ENCODE measurements at places on chromosomes 1 and 21.

- no peak for DNase-seq
Observed at GRCh38 chr1:25715888-25716287, 84.1 kb upstream of the SELENON start.

DNA sequence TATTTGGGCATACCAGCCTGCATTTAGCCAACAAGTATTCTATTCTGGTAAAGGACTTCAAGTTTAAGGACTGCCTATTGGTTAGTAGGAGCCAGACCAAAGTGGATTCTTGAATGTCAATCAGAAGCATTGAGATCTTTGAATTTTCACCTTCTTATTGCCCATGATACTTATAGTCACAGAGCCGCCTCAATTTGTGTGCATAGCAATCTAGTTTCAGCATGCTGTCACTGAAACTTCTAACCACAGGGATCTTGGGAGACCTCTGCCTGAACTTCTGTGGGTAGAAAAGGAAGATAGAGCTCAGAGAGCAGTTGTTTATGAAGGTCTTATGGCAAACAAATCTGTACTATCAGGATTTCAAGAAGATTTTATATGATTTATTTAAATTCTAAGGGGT lies 501.4 kb upstream of the USP24 start:
- no peak for DNase-seq

- no peak for DNase-seq
Observed at GRCh38 chr1:215018555-215018954, 64.0 kb upstream of the KCNK2 start.

DNA sequence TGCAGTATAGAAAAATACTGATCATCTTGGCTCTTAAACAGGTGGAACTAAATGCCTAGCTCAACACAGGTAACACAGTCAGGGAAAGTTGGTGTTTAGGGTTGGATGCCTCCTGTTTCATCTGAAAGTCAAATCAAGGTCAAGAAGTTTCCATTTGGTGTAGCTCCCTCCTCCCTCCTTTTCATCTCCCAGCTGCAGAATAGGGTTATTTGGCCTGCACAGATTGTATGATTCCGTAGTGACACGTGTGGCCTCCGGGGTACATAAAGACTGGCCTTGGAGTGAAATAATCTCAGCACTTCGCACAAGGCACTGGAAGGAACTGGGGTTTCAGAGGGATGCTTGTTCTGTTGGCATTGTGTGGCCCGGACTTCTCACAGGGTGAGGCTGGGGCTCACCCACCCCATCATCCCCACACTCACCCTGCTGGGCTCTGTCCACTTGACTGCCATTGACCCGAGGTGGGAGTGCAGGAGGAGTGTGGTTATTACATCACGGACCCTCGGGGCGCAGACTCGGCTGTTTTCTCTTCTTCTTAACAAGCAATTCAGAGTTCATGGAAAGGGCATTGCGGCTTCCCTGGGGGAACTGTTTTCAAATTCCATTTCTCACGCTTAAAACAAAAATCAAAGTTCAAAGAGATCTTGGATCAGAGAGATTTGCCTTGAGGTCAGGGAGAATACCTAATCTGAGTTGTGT lies 18.4 kb downstream of the IGSF5 start:
- DNase-seq = no peak

- DNase-seq = no peak
Observed at GRCh38 chr1:90154711-90155110, 159.8 kb downstream of the ZNF326 start.

DNA sequence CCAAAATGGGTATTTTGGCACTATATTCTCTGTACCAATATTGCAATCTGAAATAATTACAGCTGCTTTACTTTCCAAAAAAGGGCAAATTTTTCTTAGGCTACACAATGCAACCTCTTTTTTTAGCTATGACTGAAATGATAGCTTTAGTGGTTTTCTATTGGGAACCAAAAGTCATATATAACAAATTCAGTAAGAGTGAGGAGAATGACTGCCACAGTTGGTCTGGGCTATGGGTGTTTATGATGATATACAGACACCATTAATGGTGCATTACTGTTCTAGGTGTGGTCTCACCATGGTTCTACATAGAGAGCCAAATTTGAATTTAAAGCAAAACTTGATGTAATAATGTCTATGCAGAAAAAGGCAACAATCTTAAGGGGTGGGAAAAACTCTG lies 72.3 kb upstream of the PTBP2 start:
- DNase-seq = no peak

DNA sequence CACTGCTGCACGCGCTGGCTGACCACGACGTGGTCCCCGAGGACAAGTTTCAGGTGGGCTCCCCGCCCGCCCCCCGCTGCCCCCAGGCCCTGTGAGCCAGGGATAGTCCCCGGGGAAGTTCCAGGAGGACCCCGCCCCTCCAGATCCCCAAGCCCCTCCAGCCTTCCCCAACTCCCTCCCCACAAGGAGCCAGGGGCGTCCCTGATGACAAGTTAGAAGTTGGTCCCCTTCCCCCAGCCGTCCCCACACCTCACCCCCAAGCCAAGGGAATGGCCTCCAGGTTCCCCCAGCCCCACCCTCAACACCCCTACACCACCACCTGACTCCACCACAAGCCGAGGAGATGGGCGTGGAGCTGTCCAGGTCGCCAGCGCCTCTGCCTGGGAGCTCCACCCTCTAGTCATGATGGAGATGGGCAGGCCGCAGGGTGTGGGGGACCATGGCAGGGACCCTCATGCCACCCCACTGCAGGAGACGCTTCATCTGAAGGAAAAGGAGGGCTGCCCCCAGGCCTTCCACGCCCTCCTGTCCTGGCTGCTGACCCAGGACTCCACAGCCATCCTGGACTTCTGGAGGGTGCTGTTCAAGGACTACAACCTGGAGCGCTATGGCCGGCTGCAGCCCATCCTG lies 525 bp downstream of the AIRE start:
- no peak for DNase-seq

GRCh38 chr21:34029743-34030528 lies 43.4 kb upstream of the MRPS6 start:
- DNase-seq = peak; percentile 17

DNA sequence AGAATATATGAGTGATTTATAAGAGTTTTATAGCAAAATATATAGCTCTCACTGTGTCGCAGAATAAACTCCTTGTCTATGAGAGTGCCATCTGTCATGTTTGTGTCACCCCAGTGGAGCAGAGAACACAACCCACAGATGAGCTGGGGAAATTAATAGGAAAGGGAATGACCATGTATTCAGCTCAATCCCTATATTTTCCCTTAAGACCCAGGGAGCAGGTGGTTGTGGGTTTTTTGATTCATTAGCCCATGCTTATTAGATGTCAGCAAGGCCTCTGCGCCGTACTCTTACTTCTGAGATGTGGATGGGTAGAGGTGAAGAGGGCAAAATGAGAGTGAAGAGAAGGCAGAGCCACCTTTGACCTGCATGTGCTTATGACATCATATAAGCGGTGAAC lies 4.1 kb upstream of the GREM2 start:
- DNase-seq = no peak

GRCh38 chr1:12324423-12324822 lies 94.6 kb downstream of the VPS13D start:
- no peak for DNase-seq

GRCh38 chr1:44472620-44473525 lies 67.8 kb downstream of the RNF220 start:
- no peak for DNase-seq

DNA sequence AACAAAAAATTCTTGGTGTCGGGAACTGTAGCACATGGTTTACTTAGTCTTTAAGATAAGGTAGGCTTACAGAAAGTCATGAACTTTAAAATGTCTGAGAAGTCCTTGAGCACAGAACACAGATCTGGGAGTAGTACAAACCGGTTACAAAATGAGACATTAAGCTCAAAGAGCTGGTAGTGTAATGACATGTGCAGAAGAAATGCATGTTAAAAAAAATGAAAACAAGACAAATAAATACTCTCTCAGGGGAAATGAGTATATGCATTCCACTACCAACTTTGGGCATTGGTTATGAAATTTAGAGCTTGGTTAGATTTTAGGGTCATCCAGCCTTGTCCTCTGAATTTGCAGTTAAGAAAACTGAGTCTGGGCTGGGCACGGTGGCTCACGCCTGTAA lies 91.5 kb upstream of the F3 start:
- no peak for DNase-seq

GRCh38 chr21:41903559-41904351 lies 24.6 kb upstream of the PRDM15 start:
- DNase-seq = no peak

GRCh38 chr1:147078606-147079399 lies 93.5 kb downstream of the PRKAB2 start:
- DNase-seq = no peak
